ENCODE measurements at places on chromosomes 5 and 9.

- DNase-seq = no peak
Measured at GRCh38 chr5:43548358-43548757, 8.5 kb downstream of the PAIP1 start.

DNA sequence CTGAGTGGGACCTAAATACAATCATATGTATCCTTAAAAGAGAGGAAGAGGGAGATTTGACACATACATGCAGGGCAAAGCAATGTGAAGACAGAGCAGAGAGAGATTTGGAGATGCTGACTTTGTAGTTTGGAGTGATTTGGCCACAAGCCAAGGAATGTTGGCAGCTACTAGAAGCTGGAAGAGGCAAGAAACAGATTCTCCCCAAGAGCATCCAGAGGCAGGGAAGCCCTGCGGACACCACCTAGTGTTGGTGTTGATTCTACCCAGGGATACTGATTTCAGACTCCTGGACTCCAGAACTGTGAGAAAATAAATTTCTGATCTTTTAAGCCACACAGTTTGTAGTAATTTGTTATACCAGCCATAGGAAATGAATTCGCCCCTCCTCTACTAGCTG is 64.9 kb upstream of the OSMR start:
- no peak for DNase-seq

GRCh38 chr5:96991708-96992107 is 55.8 kb downstream of the LNPEP start:
- no peak for DNase-seq

DNA sequence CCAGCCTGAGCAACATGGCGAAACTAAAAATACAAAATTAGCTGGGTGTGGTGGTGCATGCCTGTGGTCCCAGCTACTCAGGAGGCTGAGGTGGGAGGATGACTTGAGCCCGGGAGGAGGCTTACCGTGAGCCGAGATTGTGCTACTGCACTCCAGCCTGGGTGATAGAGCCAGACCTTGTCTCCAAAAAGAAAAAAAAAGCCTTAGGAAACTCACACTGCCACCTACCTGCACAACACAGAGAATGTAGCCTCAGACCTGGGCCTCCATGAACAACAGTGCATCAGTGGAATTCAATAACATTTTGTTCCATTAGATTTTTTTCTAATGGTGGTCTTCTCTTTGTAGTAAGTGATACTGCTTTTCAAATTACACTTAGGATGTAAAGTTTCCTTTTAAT is 63.8 kb upstream of the RARS1 start:
- no peak for DNase-seq

DNA sequence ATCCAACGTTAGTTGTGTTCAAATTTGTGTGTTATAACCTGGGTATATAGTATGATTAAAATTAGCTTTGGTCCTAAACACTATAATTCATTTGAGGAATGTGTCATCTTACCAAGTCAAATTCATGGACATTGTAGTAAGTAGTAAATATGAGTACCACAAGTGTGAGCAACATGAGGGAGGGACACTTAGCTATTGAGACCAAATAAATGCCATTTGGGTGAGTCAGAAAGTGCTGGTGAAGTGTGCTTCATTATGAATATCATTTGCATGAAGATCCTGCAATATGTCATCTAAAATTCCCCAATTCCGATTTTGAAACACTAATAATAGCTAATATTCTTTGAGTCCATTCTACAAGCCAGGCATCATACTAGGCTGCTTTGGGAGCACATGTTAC is 336.7 kb upstream of the KIF2A start:
- no peak for DNase-seq

DNA sequence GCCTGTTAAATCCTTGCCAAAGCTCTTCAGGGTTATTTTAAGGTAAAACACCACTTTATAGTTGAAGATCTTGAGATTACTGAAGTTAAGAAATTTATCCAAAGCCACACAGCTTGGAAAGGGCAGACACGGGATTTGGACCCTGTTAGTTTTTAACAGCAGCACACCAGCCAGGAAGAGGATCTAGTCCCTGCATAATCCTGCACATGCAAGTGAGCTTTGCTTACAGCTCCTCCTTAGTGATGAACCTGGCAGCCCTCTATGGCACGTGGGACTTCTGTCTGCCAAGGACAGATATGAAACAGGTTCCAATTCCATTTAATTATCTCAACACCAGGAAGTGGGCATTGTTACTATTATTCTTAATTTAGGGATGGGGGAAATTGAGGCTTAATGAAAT is 108.7 kb downstream of the TRIM32 start:
- DNase-seq = no peak

GRCh38 chr9:131995382-131995781 is 84.3 kb downstream of the MED27 start:
- no peak for DNase-seq

GRCh38 chr9:113808391-113809358 is 67.4 kb upstream of the ZNF618 start:
- no peak for DNase-seq

DNA sequence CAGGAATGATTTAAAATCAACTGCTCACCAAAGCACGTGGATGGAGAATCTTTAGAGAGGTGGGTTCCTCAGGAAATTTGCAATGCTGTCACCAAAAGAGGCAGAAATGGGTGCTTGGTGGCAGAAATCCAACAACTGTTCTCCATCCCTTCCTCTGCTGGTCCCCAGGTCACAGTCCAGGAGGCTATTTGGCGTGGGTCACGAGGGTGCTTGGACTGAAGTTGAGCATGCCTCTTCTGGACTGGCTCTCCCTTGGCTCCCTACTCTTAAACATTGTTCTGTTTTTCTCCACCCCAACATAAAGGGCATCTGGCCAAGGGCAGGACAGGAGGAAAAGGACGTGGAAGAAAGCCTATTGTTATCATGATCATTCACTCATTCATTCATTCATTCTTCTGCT is 58.9 kb downstream of the WWC1 start:
- DNase-seq = no peak

DNA sequence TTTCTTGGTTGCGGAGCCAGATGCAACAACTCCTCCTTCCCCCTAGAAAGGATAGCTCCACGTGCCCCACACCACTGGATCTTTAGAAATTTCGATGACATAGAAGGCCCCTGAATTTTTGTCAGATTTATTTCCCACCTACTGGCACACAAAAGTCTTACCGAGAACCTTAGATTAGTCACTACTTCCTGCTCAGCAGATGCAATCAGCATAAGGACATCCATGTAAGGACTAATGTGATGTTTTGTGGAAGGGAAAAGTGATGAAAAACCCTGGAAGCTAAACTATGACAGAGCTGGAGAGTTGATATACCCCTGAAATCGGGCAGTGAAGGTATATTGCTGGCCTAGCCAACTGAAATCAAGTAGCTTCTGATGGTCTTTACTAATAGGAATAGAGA is 125.5 kb upstream of the NFIL3 start:
- no peak for DNase-seq

DNA sequence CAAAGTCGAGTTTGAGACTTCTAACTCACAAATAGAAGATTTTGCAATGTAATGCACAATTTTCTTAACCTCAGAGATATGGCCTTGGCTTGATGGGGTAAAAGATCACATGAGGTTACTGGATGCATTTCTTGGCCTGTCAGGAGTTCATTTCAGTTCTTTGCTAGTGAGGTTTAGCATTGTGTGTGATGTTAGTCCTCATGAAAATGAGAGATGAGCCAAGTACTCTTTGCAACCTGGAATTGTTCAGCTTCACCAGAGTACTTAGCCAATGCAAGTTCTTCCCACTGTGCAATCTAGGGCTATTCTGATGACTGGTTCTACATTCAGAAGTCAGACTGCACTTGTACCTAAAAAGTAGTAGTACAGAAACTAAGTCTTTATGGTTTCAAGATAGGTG is 24.9 kb downstream of the GNAQ start:
- DNase-seq = no peak

- DNase-seq = no peak
Measured at GRCh38 chr5:161481922-161482321, 64.6 kb downstream of the GABRB2 start.

- DNase-seq = no peak
Measured at GRCh38 chr5:45417285-45417998, 278.7 kb downstream of the HCN1 start.

- no peak for DNase-seq
Measured at GRCh38 chr5:27129926-27130325, 91.5 kb upstream of the CDH9 start.

DNA sequence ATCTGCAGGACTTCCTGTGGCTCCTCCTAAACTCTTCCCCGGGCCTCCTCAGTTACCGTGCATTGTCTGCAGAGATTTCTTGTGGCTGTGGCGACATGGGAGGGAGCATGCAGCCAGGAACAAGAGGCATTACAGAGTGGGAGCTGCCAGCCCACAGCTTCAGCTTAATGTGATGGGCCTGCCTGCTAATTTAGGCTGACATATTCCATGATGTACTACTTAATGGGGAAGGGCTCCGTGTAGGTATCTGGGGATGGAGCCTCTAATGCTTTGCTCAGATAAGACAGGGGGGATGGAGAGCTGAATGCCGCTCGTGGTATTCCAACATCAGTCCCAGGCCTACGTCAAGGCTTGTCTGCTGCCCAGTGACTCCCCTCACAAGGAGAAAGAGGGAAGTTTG is 137.6 kb upstream of the GPR151 start:
- DNase-seq = no peak

DNA sequence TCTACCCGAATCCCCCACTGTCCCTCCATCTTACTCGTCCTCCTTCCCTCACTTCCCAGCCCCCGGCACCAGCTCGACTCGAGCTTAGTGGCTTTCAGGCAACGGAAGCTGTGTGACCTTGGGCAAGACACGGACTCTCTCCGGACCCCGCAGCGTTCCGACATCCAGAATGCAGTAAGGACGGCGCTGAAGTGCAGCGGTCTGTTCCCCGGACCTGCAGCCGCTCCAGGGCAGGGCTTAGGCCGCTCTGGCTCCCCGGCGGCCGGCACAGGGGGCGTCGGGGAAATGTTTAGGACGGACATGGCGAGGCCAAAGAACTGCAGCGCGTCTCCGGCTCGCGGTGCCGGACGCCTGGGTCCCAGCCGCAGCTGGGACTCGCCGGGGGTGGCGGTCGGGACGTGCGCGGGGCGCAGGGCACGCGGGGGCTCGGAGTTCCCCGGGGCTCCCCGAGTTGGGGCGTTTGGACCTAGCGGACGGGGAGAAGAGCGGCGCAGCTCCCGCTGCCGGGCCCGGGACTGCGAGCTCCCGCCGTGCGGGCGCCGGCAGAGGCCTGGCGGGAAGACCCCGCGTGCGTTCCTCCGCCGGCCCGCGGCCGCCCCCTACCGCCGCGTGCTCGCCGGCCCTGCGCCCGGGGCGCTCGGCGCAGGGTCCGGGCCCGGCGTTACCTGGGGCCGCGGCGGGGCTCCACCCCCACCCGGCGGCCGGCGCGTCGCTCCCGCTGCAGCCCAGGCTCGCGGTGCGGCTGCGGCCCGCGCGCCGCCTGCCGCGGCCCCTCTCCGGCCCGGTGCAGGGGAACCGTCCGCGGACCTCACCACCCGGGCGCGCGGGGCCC is 5.6 kb upstream of the RNF44 start:
- DNase-seq = no peak

DNA sequence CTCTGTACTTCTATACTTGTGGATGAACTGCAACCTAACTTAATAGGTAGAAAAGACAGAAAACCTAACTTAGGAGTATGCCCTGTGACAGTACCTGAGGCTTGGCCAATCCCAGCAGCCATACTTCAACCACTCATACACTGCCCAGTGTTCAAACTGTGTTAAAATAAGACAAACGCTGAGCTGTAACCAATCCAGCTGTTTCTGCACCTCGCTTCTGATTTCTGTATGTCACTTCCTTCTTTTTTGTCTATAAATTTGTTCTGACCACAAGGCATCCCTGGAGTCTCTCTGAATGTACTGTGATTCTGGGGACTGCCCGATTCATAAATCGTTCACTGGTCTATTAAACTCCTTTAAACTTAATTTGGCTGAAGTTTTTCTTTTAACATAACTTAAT is 41.4 kb downstream of the AUH start:
- DNase-seq = no peak

GRCh38 chr5:109654455-109654854 is 35.3 kb upstream of the MAN2A1 start:
- DNase-seq = no peak

DNA sequence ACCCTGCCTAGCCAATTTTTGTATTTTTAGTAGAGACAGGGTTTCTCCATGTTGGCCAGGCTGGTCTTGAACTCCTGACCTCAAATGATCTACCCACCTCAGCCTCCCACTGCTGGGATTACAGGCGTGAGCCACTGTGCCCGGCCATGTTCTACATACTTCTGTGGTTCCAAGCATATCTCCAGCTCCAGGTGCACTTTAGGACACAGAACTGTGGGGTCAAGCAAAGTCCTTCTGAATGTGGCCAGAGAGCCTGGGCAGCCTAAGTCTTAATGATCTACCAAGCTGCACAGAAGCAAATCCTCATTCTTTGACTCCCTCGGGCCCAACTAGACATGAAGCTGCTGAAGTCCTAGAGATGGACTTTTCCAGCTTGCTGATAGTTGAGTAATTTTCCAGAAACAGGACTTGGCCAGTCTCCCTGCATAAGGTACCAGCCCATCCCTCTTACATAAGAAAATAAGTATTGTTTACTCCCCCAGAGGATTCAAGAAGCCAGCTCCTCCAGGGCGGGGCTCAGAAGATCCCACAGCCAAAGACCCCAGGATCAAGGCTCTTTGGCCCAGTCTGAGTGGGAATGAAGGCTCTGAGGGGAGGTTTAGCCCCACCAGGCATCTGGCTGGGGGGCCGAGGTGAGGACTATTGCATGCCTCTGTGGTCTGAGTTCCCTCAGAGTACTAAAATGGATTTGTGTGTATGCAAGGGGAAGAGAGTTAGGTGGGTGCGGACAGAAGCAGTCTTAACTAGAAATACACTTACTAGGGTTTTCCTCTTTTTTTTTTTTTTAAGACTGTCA is 8.7 kb downstream of the CLTB start:
- DNase-seq = no peak

DNA sequence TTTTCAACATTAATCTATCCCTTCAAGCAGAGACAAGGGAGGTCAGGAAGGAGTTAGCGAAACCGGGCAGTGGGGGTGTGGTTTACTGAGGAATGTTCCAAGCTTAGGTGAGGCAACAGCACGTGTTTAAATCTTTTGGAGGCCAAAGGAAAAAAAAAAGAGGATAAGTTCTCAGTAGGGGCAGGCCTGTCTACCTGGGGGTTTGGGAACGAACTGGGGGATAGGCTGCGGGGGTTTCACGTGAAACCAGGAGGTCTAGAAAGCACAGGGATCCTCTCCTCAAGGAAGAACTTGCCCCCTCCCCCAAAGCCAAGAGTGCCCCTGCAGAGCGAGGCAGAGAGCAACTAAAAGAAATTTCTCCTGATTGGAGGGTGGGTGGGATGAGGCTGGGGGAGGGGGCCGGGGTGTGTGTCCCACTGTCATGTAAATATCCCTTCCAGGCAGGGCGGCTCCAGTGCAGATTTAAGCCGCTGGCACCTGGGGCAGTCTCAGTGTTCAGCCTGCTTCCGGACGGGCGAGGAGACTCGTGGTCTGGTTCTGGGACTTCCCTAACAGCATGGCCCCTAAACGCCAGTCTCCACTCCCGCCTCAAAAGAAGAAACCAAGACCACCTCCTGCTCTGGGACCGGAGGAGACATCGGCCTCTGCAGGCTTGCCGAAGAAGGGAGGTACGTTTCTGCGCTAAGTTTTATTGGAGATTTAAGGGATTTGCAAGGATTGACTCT is 5.5 kb upstream of the SET start:
- no peak for DNase-seq

GRCh38 chr5:171295299-171295698 is 13.7 kb upstream of the TLX3 start:
- DNase-seq = no peak
